Stimulated activated CD8-positive, alpha-beta memory T cell treated with anti-CD3 and anti-CD28 coated beads, Interleukin-2, amount 100 ng/mL, for 48 hours (primary cell): ENCODE measurements at places on chromosomes 13 and 19.

GRCh38 chr13:112713517-112714253, 23.8 kb downstream of the ATP11A start:
- no peak for DNase-seq

- peak; percentile 2 for DNase-seq
Observed at GRCh38 chr19:9498183-9498902, at the start of gene ZNF560. TSS of gene ZNF560 (minus strand) at chr19:9498616. CDS start at chr19:9475313, 23,303 bp downstream.

DNA sequence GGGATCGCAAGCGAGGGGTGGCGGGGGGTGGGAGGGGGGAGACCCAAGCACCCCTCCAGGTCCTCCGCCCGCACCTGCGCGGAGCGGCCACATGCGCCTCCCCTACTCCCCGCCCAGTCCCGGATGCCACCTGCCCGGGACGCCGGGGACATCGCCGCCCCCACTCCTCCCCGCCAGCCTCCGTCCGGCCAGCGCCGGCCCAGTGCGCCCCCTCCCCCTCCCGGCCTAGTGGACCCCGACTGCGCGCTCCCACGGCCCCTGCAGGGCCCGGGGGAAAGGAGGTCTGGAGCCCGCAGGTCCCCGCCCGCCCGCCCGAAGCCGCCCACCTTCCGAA, 263 bp downstream of the RHPN2 start:
- no peak for DNase-seq

- DNase-seq: no peak
Observed at GRCh38 chr13:26962671-26963070, 202.1 kb upstream of the GPR12 start.

- DNase-seq: no peak
Observed at GRCh38 chr19:53172889-53173288, 14.0 kb upstream of the ZNF347 start.
